ENCODE measurements at places on chromosomes 5 and 9.

- no peak for DNase-seq
Observed at GRCh38 chr9:113899205-113899604, 23.1 kb downstream of the ZNF618 start.

- no peak for DNase-seq
Observed at GRCh38 chr5:95863383-95863757, 40.8 kb upstream of the GLRX start.

- DNase-seq, result peak; percentile 17
Observed at GRCh38 chr5:172293054-172293744, 9.6 kb upstream of the UBTD2 start.

DNA sequence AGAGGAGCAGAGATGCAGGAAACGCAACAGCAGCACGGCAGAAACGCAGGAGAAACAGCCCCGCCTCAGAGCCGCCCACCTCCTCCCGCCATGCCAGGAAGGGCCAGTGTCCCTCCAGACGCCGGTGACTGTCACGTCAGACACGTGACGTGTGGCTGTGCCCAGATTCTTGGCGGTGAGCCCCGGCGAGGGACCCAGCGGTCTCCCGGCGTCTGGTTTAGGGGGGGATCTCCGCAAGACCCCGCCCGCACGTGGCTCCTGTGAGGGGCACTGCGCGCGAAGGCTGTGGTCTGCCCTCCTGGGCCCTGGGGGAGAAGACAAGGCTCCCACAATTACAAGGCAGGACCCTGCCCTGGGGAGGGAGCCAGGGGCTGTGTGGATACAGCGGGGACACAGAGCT is 2.4 kb upstream of the LCN8 start:
- no peak for DNase-seq

DNA sequence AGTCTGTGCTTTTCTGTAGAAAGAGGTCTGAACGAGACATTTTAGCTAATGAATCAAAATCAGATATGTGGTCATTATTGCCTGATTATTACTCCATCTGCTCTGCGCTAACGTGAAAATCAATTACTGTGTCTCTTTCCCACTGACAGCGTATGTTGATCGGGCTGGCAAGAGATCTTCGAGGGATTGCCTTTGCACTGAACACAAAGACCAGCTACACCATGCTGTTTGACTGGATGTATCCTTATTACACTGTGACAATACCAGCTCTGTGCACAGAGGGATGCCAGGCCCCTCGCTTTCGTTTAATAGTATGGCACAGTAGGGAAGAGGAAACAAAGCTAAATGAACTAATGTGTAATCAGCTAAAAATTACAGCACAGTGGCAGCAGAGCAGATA is 103.7 kb upstream of the TLX3 start:
- DNase-seq, result no peak

GRCh38 chr5:84028093-84028492 is 307.4 kb upstream of the HAPLN1 start:
- no peak for DNase-seq

DNA sequence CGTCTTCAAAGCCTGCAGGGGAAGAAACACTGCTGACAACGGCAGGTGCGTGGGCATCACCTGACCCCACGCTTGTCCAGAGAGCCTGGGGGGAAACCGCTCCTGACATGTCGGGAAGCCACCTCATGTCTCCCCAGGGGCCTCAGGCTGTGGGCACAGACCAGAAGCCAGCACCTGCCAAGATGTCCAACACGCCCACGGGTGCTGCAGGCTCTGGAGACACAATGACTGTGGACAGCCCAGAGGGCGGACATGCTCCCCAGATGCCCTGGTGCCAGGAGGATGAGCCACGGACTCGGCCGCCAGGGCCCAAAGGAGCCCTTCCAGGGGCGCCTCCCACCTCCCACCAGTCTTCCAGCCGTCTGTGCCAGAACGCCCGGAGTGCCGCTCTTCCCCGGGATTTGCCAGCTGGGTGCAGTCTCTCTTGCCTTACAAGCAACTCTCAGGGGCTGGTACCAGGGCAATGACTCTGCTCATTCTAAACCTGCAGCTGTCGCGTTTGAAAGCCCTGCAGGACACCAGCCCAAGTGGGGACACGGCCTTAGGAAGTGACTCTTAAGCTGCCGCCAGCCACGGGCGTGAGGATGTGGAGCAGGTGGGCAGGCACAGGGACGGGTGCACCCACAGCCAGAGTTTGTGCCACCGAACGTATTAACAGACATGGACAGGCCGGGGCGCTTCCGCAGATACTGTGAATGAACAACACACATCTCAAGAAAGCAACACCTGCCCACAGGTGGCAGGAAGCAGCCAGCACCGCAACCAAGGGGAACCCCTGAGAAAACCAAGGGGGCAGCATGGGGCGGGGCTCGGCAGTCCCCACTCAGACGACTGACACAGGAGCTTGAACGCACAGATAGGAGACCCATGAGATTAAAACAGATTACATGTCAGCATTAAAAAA is 6.8 kb upstream of the LHX3 start:
- DNase-seq, result no peak

- DNase-seq, result no peak
Observed at GRCh38 chr9:125549039-125549438, 158.0 kb downstream of the MAPKAP1 start.

DNA sequence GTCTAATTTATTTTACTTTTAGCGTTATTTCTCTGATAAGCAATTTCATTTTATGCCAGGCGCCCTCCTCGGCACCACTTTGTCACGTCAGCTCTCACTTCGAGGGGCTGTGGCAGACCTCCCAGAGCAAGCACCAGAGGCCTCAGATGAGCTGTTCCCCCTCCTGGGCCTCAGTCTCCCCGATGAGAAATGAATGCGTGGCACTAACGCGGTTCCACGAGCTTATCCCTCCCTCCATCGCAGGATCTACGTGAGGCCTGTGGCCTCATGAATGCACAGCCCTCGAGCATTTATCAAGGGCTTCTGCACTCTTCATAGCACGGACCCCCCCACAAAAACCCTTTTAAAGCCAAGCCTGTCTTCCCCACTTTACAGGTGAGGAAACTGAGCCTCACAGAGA is 205.2 kb downstream of the CDK5RAP2 start:
- DNase-seq, result no peak

- DNase-seq, result no peak
Observed at GRCh38 chr9:130597228-130597627, 17.9 kb downstream of the FUBP3 start.

GRCh38 chr9:100306283-100306682 is 46.5 kb downstream of the TEX10 start:
- no peak for DNase-seq

GRCh38 chr9:116891424-116891823 is 204.3 kb downstream of the TRIM32 start:
- no peak for DNase-seq

DNA sequence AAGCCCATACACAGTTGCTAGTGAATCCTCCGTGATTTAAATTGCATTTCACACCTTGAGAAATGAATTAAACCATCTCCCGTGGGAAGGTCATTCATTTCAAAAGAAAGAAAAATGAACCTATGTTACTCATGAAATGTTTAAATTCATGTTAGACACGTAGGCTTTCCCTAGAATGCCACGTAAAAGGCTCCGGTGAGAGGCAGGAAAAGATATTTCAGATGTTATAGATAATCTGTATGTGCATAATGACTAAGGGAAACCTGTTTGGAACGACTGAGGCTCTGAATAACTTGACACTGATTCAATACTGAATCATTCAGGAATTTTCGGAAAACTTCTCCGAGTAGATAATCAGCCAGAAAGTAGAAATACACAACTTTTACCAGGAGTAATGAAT is 134.3 kb upstream of the ICE1 start:
- no peak for DNase-seq

DNA sequence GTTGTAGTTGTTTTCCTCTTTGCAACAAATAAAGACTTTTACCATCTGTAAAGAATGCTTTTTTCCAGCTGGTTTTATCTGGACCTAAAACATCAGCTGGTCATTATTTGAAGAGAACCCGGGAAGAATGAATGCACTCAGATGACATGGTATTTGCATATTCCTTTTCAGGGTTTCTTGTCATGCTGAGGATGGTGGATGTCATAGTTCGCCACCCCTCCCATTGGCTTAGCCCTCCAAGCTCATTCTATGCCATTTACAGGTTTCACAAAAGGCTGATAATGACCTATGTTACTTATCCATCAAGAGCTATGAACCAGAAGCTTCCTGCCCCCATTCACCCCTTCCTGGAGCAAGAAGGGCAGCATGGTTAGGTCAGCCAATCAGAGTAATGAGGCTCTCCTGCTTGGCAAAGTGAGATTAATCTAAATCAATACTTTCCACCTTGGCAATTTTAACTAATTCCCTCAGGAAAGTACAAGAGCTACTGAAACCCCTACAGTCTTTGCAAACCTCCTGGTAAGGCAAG is 440.5 kb upstream of the TLE4 start:
- DNase-seq, result no peak

GRCh38 chr5:169742771-169743296 is 105.8 kb downstream of the DOCK2 start:
- DNase-seq, result no peak

GRCh38 chr9:78866207-78867132 is 569.5 kb downstream of the PSAT1 start:
- DNase-seq, result no peak

GRCh38 chr9:130245474-130245873 is 20.1 kb upstream of the HMCN2 start:
- no peak for DNase-seq

DNA sequence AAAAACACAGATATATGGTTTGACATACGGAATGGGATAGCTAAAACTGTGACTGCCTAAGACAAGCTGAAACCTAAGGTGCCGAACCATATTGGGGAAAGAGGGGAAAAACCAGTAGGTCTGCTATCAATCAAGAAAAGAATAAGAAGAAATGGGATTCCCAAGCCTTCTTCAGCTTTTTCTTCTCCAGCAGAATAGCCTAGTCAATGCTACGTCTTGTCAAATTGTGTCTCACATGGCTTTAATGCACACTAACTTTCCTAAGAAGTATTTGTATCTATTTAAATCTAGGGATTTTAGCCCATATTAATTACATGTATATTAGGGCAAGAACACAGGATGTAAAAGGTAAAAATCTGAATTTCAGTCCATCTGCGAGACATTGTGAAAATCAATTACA is 797 bp upstream of the FBXO38 start:
- no peak for DNase-seq

DNA sequence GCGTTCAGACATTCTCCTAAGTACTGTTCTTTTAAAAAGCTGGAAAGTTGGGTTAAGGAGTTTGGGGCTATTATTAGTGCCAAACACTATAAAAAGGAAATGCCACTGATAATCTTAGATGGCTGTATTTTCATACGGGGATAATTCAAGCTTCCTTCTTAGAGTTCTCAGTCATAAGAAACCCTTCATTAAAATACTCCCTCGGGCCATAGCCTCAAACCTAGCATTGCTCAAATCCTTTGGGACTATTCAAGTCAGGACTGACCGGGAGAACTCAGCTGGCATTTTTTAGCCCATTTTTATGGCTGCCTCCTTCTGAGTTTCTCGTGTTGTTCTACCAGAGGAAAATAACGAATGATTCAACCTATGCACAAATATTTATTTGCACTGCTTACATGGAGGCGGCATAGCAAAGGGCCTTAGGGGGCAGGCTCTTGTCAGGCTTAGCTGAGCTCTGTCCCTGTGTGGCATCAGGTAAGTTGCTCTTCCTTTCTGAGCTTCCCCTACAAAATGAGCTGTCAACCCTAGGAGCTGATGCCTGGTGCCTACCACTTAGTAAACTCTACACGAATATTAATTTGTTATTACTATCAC is 33.5 kb upstream of the ADAM19 start:
- DNase-seq, result no peak

- DNase-seq, result no peak
Observed at GRCh38 chr5:42718591-42718990, 38.0 kb upstream of the CCDC152 start.

DNA sequence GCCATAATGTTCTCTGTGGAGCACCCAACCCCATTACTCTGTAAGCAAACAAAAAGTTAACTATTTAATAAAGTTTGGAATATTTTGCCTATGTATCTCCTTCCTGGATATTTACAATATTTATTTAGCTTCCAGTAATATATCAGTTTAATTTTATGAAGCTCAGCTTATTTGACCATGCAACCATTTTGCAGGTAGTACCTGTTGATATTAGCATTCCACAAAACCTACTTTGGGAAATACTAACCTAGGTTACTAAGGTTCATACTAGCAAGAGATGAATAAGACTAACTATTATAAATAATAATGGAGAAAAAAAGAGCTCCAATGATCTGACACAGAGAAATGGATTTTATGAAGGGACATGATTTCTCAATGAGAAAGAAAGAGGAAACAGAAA is 506.4 kb downstream of the PDE4D start:
- no peak for DNase-seq

GRCh38 chr9:79193501-79194223 is 378.1 kb upstream of the TLE4 start:
- no peak for DNase-seq

GRCh38 chr9:90301277-90301653 is 341.4 kb downstream of the DIRAS2 start:
- DNase-seq, result no peak

GRCh38 chr5:114325541-114325940 is 36.3 kb upstream of the KCNN2 start:
- DNase-seq, result no peak

DNA sequence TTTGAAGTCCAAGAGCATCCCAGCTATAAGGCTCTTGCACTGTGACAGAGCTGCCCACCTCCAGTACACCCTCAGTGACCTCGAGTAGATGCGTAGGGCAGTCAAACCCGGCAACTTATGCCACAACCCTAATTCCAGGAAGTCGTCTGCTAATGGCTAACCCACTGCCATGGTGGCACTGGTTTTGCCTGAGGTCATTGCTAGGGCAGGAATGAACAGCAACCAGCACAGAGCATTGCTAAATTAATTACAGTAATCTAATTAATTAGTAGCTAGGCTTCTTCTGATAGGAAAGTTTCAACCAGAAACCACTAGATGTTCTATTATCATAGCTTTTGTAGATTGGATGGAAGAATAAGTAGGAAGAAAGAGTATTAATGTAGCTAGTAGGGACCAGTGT is 122.8 kb downstream of the DPYSL3 start:
- DNase-seq, result no peak

DNA sequence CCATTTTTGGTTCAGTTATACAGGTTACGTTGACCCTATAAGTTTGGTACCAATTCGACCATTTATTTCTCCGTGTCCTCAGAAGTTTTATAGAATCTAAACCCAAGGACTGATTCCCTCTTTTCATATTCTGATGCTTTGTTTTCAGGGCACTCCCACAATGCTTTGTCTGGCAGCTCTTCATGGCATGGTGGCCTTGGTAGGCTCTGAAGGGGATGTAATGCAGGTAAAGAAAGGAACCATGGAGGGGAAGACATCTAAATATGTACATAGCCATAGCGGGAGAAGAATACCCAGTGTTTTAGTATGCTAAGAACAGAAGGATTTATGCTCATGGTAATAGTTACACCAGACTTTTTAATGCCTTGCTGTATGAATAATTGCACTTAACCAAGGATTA is 82.7 kb downstream of the HACD4 start:
- DNase-seq, result no peak

- DNase-seq, result no peak
Observed at GRCh38 chr9:35826071-35826701, 2.3 kb downstream of the FAM221B start.

GRCh38 chr5:172235132-172235780 is 41.3 kb downstream of the EFCAB9 start:
- no peak for DNase-seq

- no peak for DNase-seq
Observed at GRCh38 chr9:4774209-4774608, 18.5 kb upstream of the RCL1 start.

GRCh38 chr9:72361217-72361616 is 3.8 kb downstream of the ZFAND5 start:
- no peak for DNase-seq

- peak; percentile 70 for DNase-seq
Observed at GRCh38 chr5:76402886-76403765, at the start of gene IQGAP2. Gene IQGAP2, plus strand, starts transcription at chr5:76403285. Its CDS starts 261 bp downstream, at chr5:76403546.
